ENCODE measurements at places on chromosomes 1 and 21. TPM values are rescaled to one million over a fixed set of nuclear protein-coding genes. Genes with fewer than 3 reads are reported as not detected.

Gene PKLR
- total RNA-seq: 0.13 TPM

GRCh38 chr1:227944931-227945890 lies 2.5 kb downstream of the WNT9A start:
- H3K4me1 ChIP-seq: no peaks in the 10 kb centered on the region
- no peaks in the 10 kb centered on the region for H3K36me3 ChIP-seq
- no peak for DNase-seq
- H3K27ac ChIP-seq: no peak overlapping the region
- peaks cover 10% of the 10 kb centered on the region for H3K27me3 ChIP-seq
- H3K4me3 ChIP-seq: no peak overlapping the region

- peaks cover 4% of the 10 kb centered on the region for H3K4me1 ChIP-seq
- H3K36me3 ChIP-seq: no peaks in the 10 kb centered on the region
- DNase-seq: no peak
- H3K27ac ChIP-seq: no peak overlapping the region
- no peak overlapping the region for H3K4me3 ChIP-seq
These were observed 3.0 kb upstream of the CASQ1 start for GRCh38 chr1:160187407-160187806.

DNA sequence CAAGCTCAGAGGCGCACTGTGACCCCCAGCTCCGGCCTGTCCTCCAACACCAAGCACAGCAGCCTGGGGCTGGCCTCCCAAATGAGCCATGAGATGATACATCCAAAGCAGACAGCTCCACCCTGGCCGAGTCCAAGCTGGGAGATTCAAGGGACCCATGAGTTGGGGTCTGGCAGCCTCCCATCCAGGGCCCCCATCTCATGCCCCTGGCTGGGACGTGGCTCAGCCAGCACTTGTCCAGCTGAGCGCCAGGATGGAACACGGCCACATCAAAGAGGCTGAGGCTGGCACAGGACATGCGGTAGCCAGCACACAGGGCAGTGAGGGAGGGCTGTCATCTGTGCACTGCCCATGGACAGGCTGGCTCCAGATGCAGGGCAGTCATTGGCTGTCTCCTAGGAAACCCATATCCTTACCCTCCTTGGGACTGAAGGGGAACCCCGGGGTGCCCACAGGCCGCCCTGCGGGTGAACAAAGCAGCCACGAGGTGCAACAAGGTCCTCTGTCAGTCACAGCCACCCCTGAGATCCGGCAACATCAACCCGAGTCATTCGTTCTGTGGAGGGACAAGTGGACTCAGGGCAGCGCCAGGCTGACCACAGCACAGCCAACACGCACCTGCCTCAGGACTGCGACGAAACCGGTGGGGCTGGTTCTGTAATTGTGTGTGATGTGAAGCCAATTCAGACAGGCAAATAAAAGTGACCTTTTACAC lies 29.1 kb downstream of the SLC19A1 start:
- no peak overlapping the region for H3K27ac ChIP-seq
- H3K36me3 ChIP-seq: no peaks in the 10 kb centered on the region
- H3K27me3 ChIP-seq: no peaks in the 10 kb centered on the region
- H3K4me3 ChIP-seq: no peak overlapping the region
- no peaks in the 10 kb centered on the region for H3K4me1 ChIP-seq

DNA sequence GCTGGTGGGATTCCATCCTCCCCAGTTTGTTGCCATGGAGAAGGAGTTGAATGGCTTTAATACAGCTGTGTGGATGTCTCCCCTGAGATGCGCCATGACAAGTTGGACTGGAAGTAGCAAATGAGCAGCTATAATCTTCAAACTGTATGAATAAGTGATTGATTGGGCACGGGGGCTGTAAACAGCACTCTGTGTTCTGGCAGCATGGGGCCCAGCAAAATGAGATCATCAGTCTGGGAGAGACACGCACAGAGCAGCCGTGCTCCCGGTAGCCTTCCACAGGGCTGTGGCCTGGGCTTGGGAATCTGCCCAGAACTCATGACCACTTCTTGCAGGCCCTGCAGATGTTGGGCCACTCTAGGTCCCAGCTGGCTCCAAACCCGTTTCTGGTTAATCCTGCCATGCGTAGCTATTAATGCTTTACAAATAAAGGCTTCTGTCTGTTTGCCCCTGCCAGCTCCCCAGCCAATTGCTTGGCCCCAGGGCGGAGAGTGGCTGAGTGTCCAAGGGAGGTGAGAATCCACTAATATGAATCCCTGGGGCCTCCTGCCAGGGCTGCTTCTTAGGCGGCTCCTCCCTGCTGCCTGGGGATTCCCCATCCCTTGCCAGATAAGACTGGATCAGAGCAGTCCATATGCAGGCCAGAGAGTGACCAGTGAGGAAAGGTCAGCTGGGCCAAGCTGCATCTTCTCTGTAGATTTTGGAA lies 642.9 kb downstream of the AJAP1 start:
- H3K27me3 ChIP-seq: no peaks in the 10 kb centered on the region
- no peaks in the 10 kb centered on the region for H3K4me1 ChIP-seq
- no peak overlapping the region for H3K27ac ChIP-seq
- no peaks in the 10 kb centered on the region for H3K36me3 ChIP-seq
- no peak overlapping the region for H3K4me3 ChIP-seq
- DNase-seq: no peak

DNA sequence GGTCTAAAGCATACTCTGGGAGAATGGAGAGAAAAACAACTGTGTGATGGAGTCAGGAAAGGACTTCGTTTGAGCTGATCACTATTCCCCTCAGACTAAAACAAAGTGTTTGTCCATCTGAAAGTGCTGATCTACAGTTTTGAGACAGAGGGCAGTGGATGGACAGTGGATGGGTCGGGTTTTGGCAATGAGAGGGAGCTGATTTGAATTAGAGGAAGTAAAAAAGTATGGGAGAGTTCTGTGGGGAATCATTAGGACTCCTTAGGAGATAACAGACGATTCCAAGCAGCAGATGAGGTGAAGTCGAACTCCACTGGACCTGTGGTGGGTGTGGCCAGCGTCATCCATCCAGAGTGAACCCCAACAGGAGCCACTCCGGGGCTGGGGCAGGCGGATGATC lies 62.3 kb downstream of the PTGS2 start:
- no peaks in the 10 kb centered on the region for H3K36me3 ChIP-seq
- peaks cover 18% of the 10 kb centered on the region for H3K4me1 ChIP-seq
- DNase-seq: no peak
- no peak overlapping the region for H3K4me3 ChIP-seq
- H3K27ac ChIP-seq: no peak overlapping the region

Measured in GM12878 (cell line).